Occipital lobe (tissue), 3 donors: ENCODE measurements at places on chromosomes 5 and 9. TPM values are rescaled to one million over a fixed set of nuclear protein-coding genes. Genes with fewer than 3 reads are reported as not detected.

GRCh38 chr9:95171596-95171995 lies 145.9 kb downstream of the FANCC start:
- DNase-seq = no peak

GRCh38 chr5:131259326-131259725 lies 4.5 kb upstream of the CDC42SE2 start:
- DNase-seq = no peak

DNA sequence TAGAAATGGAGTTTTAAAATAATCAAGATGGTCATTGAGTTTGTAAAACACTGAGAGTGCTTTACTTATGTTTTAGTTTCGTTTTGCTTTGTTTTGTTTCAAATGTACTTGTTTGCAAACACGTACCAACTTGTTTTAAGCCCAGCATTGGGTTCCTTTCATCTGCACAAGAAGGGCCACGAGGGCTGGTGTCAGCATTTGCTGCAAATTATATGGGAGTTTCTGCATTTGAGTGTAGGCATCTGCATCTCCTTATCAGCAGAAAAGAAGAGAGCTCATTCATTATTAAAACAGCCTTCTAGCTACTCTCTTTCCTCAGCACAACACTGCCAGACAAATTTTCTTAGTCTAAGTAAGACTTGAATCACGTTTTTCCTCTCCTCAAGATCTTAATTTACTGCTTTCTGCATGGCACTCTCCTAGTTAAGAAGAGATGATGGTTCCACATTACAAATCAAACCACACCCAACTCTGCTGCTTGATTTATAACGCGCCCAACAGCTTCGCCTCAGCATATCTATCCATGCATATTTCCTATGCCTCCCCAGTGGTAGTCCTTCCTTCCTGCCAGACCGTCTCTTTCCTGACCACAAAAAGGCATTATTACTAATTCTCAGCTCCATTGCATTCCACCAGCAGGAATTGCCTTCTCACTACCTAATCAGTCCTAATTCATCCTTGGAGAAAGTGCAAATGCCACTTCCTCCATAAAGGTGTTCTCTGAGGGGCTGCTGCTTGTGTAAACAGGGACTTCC lies 95.2 kb upstream of the CAST start:
- no peak for DNase-seq

DNA sequence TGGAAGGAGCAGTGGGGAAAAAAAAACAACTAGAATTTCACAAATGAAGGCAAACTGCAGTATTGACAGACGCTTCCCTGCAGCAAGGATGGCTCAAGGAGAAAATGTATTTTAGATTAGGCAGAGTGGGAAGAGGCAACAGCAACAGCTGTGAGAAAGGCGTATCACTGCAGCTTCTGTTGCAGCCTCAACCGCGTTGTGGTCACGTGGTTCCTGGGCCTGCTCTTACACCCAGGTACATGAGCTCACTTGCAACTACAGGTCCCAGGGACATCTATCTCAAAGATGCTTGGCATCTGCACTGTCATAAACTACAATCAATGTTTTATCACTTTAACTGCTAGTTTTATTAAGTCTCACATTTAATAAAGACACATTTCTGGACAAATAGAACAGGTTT lies 36.0 kb upstream of the GOLM1 start:
- DNase-seq = no peak

GRCh38 chr9:84567805-84568204 lies 101.7 kb upstream of the NTRK2 start:
- DNase-seq = no peak

GRCh38 chr9:15529566-15530324 lies 19.0 kb upstream of the PSIP1 start:
- no peak for DNase-seq

- DNase-seq = no peak
These were observed 4.5 kb downstream of the LEAP2 start for GRCh38 chr5:132877938-132878337.

DNA sequence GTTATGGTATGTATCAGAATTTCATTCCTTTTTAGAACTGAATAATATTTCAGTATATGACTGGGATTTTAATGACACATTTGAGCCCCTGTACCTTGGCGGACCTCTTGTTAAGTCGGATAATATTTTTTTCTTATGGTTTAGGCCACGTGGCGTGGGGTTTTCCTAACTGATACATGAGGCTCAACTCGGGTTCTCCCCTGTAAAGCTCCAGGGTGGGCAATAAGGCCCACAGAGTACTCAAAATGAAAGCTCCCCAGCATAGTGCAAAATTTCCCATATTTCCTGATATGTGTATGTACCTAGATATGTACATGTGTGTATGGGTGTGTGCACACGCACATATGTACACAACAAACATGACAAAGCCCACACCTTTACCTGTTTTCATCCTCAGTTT lies 24.5 kb downstream of the TICAM2 start:
- DNase-seq = no peak

DNA sequence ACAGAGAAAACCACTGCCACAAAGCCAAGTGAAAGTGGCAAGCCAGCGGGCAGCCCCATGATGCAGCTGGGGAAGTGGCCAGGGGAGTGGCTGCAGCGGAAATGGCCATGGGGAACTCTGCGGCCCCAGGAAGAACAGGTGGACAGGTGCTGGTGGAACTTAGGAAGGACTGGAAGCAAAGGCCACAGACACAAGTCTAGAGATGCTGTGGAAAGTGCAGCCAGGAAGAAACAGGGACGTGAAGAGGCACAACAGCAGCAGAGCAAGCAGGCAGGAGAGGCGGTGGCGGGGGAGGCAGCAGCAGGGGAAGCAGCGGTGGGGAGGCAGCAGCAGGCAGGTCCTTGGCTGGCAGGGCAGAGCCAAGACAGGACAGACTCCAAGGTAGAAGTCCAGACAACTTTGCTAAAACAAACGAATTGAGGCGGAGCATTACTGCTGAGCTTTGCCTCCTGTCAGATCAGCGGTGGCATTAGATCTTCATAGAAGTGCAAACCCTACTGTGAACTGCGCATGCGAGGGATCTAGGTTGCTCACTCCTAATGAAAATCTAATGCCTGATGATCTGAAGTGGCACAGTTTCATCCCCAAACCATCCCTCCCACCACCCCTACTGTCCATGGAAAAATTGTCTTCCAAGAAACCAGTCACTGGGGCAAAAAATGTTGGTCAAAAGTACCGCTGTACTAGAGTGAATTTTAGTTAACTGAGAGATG lies 11.8 kb downstream of the SURF6 start:
- DNase-seq = no peak

- DNase-seq = no peak
These were observed 57.2 kb downstream of the COL5A1 start for GRCh38 chr9:134698587-134699342.

- DNase-seq = no peak
These were observed 46.5 kb downstream of the IQGAP2 start for GRCh38 chr5:76449606-76450005.

DNA sequence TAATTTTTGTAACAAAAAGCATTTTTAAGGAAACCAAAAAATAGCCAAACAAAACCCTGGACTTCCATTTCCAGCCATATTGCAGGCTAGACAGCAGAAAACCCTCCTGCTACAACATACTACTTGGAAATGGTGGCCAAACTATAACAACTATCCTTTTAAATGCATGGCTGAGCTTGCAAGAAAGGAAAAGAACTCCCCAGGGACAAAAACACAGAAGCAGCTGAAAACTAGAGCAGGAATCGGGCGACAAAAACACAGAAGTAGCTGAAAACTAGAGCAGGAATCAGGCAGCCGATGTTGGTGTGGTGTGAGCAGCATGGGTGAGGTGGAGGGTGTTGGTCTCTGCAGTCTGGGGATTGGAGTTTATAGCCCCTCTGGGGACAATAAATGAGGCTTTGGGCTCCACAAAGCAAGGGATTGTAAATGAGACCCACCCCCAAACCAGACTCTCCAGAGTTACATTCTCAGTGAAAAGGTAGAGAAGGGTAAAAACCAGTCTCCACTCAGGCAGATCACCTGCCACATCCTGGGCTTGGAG lies 95.2 kb downstream of the C9orf50 start:
- no peak for DNase-seq

DNA sequence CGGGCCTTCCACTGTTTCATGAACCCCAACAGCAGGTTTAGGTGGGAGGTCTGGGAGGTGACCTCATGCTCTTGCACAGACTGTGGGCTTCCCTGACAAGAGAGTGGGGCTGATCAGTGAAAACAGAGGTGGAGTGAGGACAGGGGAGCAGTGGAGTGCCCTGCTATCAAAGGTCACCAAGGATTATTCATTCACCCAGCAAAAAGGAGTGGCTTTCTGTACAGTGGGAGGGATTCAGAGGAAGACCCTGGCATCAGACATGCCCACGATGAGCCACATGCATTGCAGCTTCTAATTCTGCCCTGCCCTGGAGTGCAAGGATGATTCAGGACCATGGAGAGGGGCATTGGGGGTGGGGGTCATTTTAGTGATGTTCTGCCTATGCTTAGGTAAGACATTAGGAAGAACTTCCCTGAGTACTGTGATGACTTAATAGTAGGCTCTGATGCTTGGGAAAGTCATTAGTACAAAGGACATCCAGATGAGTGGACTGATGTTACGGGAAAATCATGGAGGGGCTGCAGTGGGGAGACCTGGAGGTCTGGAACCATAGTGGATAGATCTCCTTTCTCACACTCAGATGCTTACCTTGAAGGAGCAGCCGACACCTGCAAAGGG lies 12.8 kb downstream of the TRAF1 start:
- no peak for DNase-seq

GRCh38 chr9:90789862-90790261 lies 11.8 kb upstream of the SYK start:
- DNase-seq = no peak

GRCh38 chr5:78600687-78601414 lies 47.7 kb downstream of the LHFPL2 start:
- no peak for DNase-seq

GRCh38 chr9:96078897-96079490 lies 203.5 kb downstream of the ERCC6L2 start:
- no peak for DNase-seq

GRCh38 chr9:113299800-113300292 lies 3.3 kb downstream of the RNF183 start:
- no peak for DNase-seq

- DNase-seq = no peak
These were observed 1.3 kb upstream of the SLC22A5 start for GRCh38 chr5:132368186-132368585.

DNA sequence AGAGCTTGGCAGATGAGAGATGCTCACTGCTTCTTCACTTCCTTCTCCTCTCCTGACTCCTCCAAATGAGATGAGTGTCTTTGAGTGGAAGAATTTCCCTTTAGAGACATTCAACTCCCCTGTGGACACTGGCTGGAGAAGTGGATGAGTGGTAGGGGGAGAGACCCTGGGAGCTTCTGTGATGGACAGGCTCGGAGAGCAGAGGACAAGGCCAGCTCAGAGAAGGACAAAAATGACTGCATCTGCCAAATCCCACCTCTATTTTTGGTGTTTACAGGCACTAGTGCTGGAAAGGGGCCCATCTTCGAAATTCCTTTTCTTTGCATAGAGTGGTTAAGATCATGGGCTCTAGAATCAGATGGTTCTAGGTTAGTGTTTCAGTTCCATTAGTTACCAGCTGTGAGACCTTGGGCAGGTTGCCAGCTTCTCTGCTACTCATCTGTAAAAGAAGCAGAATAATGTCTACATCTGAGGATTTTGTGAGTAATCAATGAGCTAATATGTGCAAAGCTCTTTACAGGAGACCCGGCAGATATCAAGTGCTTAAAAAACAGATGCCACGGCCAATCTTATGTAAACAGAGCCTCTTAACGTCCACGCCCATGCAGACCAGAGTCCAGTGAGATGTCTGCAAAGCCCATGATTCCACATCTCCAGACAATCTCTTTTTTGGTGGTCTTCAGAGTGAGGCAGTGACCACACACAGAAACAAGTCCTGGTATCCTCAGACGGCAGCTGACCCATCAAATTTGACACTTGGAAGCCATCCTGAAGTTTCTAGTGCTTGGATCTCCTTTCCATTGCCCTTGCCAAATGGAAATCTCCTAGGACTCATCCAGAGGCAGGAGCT lies 13.6 kb upstream of the COL27A1 start:
- DNase-seq = no peak

DNA sequence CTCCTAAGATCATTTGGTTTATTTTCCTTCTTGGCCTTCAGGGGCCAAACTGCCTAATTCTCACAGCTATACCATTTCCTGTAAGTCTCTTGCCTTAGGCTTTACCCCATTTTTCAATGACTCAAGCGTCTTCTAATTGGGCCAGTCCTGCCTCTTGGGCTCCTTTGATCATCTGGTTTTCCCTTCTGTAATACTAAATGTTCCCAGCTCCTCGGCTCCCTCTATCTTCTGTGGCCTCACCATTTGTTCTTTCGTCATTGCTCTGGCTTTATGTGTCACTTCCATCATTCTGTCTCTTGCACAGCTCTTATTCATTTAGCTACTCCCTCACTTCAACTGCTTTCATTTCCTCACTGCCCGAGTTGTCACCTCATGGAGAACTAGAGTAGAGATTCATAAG lies 14.5 kb upstream of the SPINK7 start:
- DNase-seq = no peak

- DNase-seq = no peak
These were observed 375.1 kb upstream of the ST8SIA4 start for GRCh38 chr5:101278011-101278687.

DNA sequence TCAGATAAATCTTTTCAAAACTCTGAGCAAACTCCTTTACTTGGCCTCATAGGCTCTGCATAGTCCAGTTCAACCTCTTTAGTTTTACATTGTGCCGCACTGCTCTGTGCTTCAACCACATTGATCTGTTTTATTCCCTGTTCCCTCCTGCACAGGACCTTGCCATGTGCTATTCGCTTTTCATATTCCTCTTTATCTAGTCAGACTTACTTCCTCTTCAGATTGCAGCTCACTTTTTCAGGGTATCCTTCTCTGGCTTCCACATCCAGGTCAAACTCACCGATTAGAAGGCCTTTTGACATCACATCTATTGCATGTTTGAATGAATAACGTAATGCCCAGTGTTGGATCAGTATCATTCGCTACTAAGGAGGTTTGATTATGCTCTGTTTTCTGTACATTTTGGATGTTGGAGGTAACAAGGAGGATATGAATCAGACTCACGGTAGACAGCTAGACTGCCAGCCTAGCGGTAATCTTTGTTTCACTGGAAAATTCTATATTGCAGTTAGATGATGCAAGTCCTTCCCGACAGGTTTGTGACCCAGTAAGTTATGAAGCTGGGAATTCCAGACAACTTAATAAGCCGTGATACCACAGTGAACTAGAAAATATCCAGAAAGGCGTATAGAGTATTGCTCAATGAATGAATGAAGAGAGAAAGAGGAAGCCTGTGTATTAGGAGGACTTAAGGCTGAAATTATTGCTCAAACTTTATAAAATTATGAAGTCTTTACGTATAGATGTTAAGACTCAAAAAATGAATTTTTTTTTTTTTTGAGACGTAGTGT lies 65.7 kb downstream of the IQGAP2 start:
- no peak for DNase-seq

GRCh38 chr9:88559661-88560060 lies 24.7 kb downstream of the NXNL2 start:
- no peak for DNase-seq

Gene SERINC5
- 60.8 TPM for total RNA-seq

Gene SPATA31E1
- not detected for total RNA-seq

Gene DMRT2
- total RNA-seq = 0.16 TPM

Gene AQP3
- total RNA-seq = not detected

Gene NUTM2G
- not detected for total RNA-seq

Gene SLC6A19
- not detected for total RNA-seq

Gene RIGI
- 10.9 TPM for total RNA-seq

Gene PTGES
- 3.3 TPM for total RNA-seq

Gene WDR38
- not detected for total RNA-seq

Gene SET
- total RNA-seq = 849 TPM

Gene AIF1L
- 17.8 TPM for total RNA-seq

Gene ZFR
- 135 TPM for total RNA-seq

Gene GHR
- total RNA-seq = 1.2 TPM

Gene DOK3
- 3.0 TPM for total RNA-seq
